ENCODE measurements at places on chromosomes 5 and 9. TPM values are rescaled to one million over a fixed set of nuclear protein-coding genes. Genes with fewer than 3 reads are reported as not detected.

DNA sequence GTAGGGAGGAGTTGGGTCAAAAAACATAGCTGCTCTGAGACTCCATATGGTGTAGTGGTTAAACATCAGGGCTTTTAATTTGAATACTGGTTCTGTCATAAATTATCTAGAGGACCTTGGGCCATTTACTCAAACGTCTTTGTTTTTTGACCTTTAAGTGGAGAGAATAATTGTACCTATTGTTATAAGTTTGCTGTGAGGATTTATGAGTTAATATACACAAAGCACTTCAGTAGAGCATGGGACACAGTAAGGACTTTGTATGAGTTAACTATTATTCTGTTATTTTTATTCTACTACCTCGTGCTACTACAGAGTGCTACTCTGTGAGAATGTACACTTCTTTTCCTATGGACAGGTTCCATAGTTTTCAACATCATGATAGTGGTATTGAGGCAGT, 123.7 kb upstream of the TNC start:
- no peak for DNase-seq

DNA sequence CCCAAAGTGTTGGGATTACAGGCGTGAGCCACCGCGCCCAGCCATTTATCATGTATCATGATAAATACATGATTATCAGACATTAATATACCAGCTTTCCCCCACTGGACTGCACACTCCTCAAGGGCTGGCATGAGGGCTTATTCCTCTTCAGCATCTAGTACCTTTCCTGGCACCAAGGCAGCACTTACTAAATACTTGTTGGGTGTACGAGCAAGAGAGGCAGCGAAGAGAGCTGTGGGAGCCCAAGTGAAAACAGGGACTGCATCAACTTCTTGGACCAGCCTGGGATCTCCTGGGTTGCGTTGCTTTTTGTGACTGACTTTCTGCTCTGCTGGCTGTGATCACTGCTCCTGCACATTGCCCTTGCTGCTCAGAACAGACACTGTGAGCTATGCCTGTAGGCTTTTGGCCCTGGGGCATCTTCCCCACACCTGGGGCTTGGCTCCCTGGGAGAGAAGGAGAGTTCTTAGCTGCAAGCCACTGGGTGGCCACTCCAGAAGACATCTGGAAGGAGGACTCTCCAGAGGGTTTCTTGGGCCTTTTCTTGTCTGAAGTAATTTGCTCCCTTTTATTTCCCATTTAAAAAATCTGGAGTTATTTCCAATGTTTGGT, 224.3 kb downstream of the NR3C1 start:
- DNase-seq = no peak

DNAH5 gene
- 14.4 TPM for total RNA-seq

GRCh38 chr5:159781626-159782157, 134.6 kb upstream of the ADRA1B start:
- DNase-seq = no peak

GRCh38 chr5:56919942-56920662, 10.7 kb downstream of the SETD9 start:
- no peak for DNase-seq

SLC46A2 gene
- total RNA-seq = not detected

- no peak for DNase-seq
These were observed 7.5 kb downstream of the NMUR2 start for GRCh38 chr5:152397581-152397980.

CCL19 gene
- total RNA-seq = 1.3 TPM

DNA sequence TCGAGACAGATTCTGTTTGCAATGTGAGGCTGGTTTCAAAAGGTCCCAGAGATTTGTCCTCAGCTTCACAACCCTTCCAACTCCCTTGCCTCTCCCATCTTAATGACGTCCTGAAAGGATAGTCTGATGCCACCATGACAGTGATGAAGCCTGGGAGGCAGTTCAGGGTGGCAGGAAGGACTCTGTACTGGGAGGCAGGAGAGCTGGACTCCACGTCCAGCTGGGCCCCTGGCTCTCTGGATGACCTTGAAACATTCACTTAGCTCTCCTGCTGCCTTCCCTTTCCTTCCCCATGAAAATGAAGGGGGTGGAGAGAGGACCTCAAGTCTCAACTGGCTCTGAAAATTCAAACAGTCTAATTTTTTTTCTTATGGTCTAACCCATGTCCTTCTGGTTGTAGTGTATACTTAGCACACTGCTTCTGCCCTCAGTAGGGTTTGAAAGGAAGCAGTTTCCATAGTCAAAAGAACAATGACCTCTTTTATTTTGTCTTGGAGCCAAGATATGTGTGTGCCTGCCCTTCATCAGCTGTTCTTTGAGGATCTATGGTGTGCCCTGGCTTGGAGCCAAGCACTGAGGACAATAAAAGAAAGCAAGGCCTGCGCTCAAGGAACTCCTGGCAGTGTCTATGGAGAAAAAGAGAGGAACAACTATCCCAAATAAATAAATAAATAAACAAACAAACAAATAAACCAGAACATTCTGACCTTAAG, 188.3 kb downstream of the GRIA1 start:
- DNase-seq = no peak

- DNase-seq = no peak
These were observed 41.6 kb upstream of the FST start for GRCh38 chr5:53438486-53439472.

- no peak for DNase-seq
These were observed 10.6 kb upstream of the HMHB1 start for GRCh38 chr5:143801252-143801939.

DNA sequence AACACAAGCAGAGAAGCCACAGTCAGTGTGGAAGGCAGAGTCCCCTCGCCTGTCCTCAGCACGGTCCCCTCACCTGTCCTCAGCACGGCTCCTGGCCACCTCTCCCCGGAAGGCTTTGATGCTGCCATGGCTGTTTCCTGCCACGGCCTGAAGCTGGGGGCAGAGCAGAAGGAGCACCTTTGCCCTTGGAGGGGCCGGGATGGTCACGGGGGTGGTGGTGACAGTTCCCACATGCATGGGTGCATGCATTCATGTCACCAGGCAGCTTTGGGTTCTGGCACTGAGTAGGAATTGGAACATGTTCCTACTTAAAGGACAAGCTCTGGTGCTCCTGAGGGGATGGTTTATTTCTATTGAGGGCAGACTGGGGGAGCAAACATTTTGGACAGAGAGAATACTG, 57.8 kb upstream of the PHYKPL start:
- DNase-seq = no peak

DNA sequence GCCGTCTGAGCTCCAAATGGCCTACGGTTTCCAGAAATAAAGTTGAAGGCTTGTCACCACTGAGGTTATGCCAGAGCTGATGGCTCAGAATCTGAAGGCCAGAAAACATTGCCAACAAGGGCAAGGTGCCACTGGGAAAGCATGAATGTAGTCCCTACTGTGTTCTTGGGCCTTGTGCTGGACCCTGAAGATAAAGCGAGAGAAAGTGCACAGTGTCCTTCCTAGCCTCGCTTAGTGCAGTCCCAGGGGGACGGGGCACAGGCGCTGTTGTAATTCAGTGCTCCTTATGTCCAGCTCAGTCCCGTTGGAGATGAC, 84.5 kb downstream of the NDFIP1 start:
- DNase-seq = no peak

DNA sequence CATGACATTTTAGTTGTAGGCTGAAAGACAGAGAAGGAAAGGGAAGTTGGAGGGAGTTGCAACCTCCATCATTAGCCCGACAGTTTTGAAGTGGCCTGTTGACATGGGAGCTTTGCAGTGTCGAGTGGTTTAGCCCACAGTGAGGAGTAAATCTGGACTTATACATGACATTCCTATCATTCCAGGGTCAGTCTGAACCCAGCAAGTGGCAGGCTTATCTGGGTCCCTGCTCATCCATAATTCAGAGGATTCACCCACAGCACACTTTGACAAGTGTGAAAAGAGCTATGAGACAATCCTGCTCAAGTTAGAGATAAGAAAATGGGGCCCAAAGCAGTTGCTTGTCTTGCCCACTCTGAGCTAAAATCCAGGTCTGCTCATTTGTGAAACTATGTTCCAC, 8.4 kb upstream of the TNC start:
- DNase-seq = no peak
